ENCODE measurements at places on chromosomes 16 and 17.
A peak's percentile ranks its signal among the peaks of the same experiment; 100 is the strongest.

DNA sequence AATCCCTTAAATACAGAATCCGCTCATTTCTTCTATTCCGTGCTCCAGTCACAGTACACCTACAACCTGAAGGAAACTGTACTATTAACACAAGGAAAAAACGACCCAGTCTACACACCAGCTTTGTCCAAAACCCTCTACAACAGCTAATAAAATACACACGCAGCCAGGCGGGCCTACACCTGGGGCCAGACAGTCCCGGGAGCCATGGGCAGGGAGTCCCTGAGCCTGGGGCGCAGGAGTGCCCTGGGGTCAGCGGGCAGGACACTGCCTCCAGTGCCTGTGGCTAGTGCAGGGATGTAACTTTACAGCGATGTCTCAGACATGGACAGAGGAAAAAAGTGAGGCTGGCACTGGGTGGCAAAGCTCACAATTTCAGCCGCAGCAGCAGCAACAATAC is 28.5 kb downstream of the GNPTG start:
- DNase-seq, result no peak

- no peak for DNase-seq
Observed at GRCh38 chr16:30876867-30877266, 17.0 kb downstream of the BCL7C start.

DNA sequence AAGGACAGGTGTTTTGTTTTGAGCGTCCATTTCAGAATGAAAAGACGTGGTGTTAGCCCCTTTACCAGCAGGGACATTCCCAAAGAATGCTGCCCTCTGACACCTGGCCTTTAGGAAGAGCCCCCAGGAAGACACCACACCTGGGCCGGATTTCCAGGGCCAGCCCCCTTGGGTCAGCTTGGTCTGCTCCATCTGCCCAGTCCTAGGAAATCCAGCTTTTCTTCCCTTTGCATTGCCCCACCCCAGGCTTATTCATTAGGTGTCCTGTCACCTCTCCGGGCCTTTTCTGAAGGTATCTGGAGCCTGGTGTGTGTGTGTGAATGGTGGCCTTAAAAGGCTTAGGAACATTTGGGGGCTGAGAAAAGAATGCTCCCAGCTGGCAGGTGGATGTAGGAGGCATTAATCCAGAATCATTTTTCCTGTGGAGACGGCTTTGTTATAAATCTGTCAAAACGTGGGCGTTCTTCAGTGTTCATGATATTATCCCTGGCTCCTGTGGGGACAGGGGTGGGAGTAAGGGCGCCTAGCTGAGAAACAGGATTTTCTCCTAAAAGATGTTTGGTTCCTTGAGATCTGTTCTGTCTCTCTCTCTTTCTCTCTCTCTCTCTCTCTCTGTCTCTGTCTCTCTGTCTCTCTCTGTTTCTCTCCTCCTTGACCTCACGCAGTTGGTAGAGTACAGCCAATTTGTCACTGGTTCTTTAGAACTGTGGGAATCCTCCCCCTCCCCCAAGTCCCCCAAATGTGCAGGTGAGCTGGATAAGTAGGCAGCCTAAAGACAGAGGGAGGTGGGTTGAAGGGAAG is 84.0 kb downstream of the NTN1 start:
- DNase-seq, result no peak

- no peak for DNase-seq
Observed at GRCh38 chr17:29256735-29257466, 10.2 kb downstream of the CRYBA1 start.

DNA sequence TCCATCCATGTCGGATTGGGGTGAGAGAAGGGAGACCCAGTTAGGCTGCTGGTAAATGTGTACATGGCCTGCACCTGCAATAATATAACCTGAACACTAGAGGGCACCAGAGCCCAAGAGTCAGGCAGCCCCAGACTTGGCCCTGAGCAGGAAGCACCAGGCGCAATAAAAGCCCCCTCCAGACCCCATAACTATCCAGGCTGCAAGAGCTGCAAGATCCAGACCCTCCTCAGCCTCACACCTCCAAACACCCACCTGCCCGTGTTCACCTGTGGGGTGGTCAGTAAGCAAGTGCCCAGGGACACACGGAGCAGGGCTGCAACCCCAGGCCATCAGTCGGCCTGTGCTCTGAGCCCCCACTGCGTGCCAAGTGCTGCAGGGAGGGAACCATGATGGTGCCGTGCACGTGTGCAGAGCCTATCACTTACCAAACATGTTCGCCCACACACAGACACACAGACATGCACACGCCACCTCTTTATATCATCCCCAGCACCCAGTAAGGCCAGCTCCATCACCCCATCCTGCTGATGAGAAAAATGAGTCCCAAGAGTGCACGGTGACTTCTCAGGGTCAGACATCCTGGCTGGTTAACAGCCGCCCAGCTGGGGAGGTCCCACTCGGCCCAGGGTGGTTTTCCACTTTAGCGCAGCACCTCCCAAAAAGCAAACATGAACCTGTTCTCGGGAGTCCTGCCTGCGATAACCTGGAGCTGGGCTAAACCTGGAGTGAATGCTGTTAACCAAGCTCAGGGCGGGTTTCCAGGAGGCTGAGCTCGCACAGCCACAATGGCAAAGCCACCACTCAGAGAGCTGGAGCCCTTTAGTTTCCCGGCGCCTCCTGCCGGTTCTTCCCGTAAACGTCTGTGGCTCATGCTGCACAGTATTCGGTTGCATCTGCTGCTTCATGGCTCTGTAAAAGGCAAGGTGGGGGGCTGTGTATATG is 439.8 kb downstream of the SOX9 start:
- peak; percentile 7 for DNase-seq

DNA sequence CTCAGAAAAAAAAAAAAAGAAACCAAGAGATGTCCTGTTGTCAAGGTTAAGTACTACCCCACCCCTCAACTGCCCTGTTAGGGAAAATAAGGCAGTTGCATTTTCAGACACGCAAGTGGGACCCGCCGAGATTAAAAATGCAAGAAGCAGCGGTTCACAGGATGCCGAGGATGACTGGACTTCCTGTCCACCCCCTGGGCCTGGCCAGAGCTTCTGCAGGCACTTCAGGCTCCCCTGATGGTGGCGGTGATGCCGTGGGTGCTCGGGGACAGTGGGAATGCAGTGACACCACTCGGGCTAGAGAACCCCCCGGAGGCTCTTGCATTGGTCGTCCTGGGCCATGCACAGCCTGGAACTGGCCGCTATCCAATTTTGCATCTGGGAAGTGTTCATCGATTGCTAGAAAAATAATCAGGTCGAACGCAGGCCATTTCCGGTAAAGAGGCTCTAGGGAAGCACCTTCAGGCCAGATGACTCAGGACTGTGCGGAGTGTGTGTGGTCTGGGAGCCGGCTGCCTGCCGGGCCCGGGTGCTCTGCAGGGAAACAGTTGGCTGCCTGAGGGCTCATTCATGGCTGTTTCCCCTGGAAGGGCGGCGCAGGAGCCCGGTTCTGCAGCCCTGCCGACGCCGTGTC is 13.4 kb upstream of the CRISPLD2 start:
- no peak for DNase-seq

DNA sequence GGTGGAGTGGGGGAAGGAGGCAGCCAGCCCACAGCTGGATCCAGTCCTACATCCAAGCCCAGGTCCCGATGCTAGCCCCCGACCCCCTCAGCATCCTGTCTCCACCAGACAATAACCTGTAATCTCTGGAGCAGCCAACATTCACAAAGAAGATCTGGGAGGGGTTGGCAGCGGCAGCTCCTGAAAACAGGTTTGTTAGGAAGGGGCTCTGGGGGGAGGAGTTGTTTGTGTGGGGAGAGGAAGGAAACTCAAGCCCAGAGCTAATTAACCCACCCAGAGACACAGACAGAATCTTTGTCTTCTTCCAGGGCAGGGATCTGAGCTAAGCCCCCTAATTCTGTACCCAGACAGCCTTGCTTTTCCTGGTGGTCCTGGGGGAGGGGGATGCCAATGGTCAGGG is 4.6 kb upstream of the C17orf113 start:
- DNase-seq, result no peak

- no peak for DNase-seq
Observed at GRCh38 chr17:13321951-13322701, 279.6 kb downstream of the HS3ST3A1 start.

- no peak for DNase-seq
Observed at GRCh38 chr17:79322211-79323123, 247.8 kb downstream of the ENGASE start.

- DNase-seq, result no peak
Observed at GRCh38 chr16:962901-963814, 7.6 kb downstream of the LMF1 start.

DNA sequence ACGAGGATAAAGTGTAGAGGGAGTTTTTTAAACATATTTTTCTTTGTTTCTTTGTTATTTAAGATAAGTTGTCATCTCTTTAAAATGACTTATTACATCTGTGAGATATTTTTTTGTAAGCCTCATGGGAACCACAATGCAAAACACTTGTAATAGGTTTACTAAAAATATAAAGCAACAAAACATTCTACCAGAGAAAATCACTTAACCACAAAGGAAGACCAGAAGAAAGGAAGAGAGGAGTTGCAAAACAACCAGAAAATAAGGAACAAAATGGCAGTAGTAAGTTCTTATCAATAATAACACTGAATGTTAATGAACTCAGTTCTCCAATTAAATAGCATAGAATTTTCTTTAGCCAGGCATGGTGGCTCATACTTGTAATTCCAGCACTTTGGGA is 22.9 kb downstream of the DHRS7B start:
- no peak for DNase-seq

- no peak for DNase-seq
Observed at GRCh38 chr16:75566758-75567255, 628 bp downstream of the GABARAPL2 start.

GRCh38 chr17:76946772-76947135 is 78.5 kb downstream of the MGAT5B start:
- DNase-seq, result no peak

- DNase-seq, result no peak
Observed at GRCh38 chr17:49148171-49148570, 15.6 kb downstream of the B4GALNT2 start.

DNA sequence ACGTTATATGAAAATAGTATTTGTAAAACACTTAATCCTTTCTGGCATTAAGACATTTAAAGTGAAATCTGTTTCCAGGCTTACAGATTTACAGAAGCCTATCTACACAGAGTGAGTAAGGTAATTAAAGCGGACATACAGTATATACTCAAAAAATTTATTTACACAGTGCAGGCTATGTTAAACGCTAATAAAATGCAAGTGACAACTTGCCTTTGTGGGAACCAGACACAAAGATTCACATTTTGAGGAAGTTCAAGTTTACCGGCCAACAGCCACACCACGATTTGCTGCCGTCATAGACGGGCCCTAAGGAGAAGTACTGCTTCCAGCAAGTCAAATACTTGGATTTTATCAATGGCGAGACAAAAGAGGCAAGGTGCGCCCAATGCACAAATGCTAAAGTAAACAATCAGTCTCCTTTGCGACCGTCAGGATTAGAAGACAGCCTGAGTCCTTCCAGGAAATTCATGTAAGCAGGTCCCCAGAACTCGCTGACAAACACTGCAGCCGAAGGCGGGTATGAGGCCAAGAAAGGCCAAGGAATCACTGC is 801 bp downstream of the VPS35 start:
- no peak for DNase-seq

GRCh38 chr16:51236583-51236982 is 85.5 kb upstream of the SALL1 start:
- DNase-seq, result no peak

GRCh38 chr16:30972872-30973271 is 12.1 kb upstream of the HSD3B7 start:
- no peak for DNase-seq

- no peak for DNase-seq
Observed at GRCh38 chr17:40963838-40964237, 2.9 kb downstream of the KRT39 start.

GRCh38 chr16:82657239-82657638 is 30.5 kb downstream of the CDH13 start:
- no peak for DNase-seq

- peak; percentile 38 for DNase-seq
Observed at GRCh38 chr16:4624827-4625559, 367 bp downstream of the MGRN1 start.

DNA sequence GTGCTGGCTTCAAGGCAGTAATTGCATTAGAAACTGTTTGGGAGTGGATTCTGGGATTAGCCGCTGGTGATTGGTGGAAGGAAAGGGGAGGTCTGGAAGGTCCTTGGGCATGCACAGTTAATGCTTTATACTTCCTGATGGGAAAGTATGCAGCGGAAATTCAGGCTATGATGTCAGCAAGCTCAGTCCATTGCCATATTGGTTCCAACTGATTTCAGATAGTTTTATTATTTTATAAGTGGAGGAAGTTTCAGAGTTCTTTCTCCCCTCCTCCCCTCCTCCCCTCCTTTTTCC is 8.1 kb upstream of the CMTR2 start:
- no peak for DNase-seq

GRCh38 chr17:52027081-52027480 is 131.4 kb downstream of the CA10 start:
- DNase-seq, result no peak

- DNase-seq, result no peak
Observed at GRCh38 chr17:32931686-32932085, 3.7 kb downstream of the TMEM98 start.

DNA sequence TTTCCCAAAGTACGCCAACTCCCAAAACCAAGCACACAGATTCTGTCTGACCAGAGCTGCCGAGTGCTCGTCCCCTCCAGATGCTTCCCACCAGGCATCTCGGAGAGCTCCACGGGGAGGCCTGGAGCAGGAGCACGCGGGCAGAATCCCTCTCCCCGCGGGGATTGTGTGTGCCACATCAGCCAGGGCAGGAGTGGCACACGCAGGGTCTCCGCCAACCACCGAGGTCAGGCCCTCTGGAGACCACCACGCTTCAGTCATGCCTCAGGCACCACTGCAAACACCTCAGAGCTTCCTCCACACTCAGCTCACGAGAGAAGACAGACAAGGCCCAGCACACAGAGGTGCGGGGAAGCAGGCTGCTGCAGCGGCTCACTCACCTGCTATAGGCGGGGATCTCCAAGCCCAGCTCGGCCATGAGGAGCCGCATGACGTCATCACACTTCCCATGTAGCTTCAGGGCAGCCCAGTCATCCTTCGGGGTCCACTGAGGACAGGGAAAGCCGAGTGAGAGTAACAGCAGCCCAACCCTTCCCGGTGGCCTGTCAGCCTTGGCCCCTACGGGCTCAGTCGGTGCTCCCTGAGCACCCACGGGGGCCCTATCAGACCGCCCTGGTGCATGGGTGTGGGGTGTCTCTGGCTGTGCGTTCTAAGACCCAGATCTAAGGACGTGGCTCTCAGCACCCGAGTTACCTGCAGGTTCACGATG is 2.3 kb upstream of the PCYT2 start:
- DNase-seq, result no peak

Data from stimulated activated CD8-positive, alpha-beta memory T cell treated with anti-CD3 and anti-CD28 coated beads, Interleukin-2, amount 100 ng/mL, for 1 hour (primary cell).